Cerebellar cortex (tissue), 1 donor: ENCODE measurements at places on chromosomes 3 and 15.

- DNase-seq: no peak
Measured at GRCh38 chr3:46209053-46209452, 940 bp upstream of the CCR1 start.

GRCh38 chr15:81025721-81026370 is 25.1 kb downstream of the TLNRD1 start:
- no peak for DNase-seq

GRCh38 chr3:45224824-45225464 is 1.1 kb downstream of the TMEM158 start:
- DNase-seq: peak; percentile 75

- DNase-seq: no peak
Measured at GRCh38 chr3:151926956-151927355, 53.5 kb downstream of the SUCNR1 start.

DNA sequence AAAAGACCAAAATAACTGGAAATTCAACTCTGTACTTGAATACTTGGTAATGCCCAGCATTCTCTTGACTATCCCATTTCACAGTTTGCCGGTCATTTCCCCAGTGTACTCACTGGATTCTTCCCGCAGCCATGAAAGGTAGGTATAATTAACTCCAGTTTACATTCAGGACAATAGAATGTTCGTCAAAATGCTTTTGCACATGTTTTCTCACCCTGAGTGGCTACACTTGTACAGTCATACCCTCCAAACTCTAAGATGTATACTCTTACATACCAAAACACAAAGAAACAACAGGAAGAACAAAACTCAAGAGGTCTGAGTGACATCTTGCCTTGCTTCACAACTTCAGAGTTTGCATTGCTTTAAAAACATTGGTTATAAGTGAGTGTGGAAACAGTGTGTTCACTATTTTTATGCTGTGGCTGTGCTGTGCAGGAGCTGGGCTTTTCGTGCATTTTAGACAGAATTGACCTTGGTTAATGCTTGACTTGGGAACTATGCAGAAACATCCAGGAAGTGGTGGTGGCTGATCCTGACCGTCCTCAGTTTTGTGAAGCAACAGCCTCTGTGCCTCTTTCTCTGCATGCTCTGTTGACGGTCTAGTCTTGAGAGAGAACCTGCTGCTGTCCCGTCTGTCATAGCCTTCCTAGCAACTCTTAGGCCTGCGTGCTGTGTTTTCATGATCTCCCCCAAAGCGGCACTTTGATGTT is 90.5 kb downstream of the IGF1R start:
- no peak for DNase-seq

DNA sequence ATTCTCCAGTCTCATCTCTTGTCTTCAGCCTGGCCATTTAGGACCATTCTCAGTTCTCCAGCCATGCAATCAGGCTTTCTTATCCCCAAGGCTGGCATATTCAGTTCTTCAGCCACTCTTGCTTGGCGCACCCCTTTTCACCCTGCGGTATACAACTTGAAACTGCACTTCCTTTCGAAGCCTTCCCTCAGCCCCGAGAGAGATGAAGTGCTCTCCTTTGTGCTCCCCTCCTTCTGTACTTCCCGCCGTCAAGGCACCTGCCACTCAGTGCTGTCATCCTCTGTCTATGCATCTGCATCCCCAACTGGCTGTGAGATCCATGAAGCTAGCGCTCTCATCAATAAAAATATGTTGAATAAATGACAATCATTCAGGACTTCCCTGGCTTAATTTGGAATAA is 45.7 kb downstream of the MORC1 start:
- DNase-seq: no peak

DNA sequence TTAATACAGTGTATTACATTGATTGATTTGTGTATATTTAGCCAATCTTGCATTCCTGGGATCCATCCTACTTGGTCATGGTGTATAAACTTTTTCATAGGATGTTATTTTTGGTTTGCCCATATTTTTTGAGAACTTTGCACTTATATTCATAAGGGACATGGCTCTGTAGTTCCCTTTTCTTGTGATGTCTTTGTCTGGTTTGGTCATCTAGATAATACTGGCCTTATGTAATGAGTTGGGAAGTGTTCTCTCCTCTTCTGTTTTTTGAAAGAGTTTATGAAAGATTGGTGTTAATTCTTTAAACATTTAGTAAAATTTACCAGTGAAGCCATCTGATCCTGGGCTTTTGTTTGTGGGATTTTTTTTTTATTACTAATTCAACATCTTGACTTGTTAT is 9.6 kb downstream of the CHST13 start:
- DNase-seq: no peak

GRCh38 chr3:184659797-184660301 is 52.0 kb downstream of the MAGEF1 start:
- DNase-seq: no peak

- DNase-seq: peak; percentile 53
Measured at GRCh38 chr3:49462222-49462621, 7.8 kb upstream of the DAG1 start.

DNA sequence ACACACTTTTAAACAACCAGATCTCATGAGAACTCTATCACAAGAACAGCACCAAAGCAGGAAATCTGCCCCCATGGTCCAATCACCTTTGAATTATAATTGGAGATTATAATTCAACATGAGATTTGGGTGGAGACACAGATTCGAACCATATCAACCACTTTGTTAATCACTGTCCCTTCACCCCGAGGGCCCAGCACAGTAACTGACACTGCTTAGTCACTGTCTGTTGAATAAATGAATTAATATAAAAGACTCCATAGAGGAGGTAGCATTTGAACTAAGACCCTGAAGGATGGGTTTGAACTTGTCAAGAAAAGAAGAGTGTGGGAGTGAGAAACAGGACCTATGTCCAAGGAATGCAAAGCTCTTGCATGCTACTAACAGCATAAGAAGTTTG is 276.4 kb downstream of the SHOX2 start:
- no peak for DNase-seq

GRCh38 chr15:77623755-77624524 is 8.8 kb downstream of the LINGO1 start:
- DNase-seq: no peak

DNA sequence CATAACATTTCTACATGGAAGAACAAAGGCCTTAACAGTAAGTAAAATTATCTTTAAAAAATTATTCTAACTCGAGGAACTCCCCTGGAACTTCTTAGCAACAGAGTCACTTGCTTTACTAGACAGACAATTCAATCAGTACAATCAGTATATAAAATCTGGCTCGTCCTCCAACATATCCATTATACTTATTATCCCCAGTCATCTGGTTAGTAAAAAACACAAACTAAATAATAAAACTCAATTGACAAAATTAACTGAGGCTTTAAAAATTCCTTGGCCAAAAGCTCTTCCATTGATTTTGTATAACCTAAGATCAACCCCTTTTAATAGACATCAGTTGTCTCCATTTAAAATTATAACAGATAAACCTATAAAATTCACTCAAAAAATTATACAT is 105.6 kb downstream of the MYRIP start:
- DNase-seq: no peak

GRCh38 chr3:122000936-122001605 is 21.0 kb downstream of the ILDR1 start:
- no peak for DNase-seq

- no peak for DNase-seq
Measured at GRCh38 chr3:103712320-103713008, 1277.6 kb downstream of the ZPLD1 start.
